HT-29 (cell line): ENCODE measurements at places on chromosomes 1 and 21. TPM values are rescaled to one million over a fixed set of nuclear protein-coding genes. Genes with fewer than 3 reads are reported as not detected.

Gene HCN3
- total RNA-seq: 4.3 and 6.4 TPM in 2 replicates

Gene NUAK2
- 2.4 and 3.9 TPM in 2 replicates for total RNA-seq

Gene PGBD5
- total RNA-seq: not detected in 2 replicates

Gene ANXA9
- total RNA-seq: 49.4 and 50.4 TPM in 2 replicates

Gene FCRL1
- total RNA-seq: 0.28 TPM in 1 of 2 replicates, not detected in the other

Gene MAP7D1
- total RNA-seq: 76.6 and 81.5 TPM in 2 replicates

Gene CRTC2
- 15.5 and 16.5 TPM in 2 replicates for total RNA-seq

Gene MASP2
- total RNA-seq: 0.18 TPM in 1 of 2 replicates, not detected in the other

Gene TMEM54
- 789 and 818 TPM in 2 replicates for total RNA-seq

Gene TXLNA
- total RNA-seq: 48.6 and 54.8 TPM in 2 replicates

Gene DPT
- not detected in 2 replicates for total RNA-seq

Gene UTS2
- total RNA-seq: not detected in 2 replicates

Gene PDZK1
- total RNA-seq: 7.9 and 8.2 TPM in 2 replicates

Gene AGBL4
- not detected in 2 replicates for total RNA-seq

Gene FCRL5
- total RNA-seq: not detected in 2 replicates

Gene KRTAP12-1
- total RNA-seq: not detected in 2 replicates

Gene RBM11
- not detected in 2 replicates for total RNA-seq

Gene MACF1
- total RNA-seq: 77.4 and 79.5 TPM in 2 replicates

Gene MPL
- 0.79 TPM in 1 of 2 replicates, not detected in the other for total RNA-seq

Gene AMIGO1
- total RNA-seq: 1.1 and 1.2 TPM in 2 replicates

Gene MARK1
- total RNA-seq: not detected in 2 replicates

Gene IFNLR1
- total RNA-seq: 3.3 and 3.5 TPM in 2 replicates

Gene CR1L
- total RNA-seq: not detected in 2 replicates

Gene SAMSN1
- 0.08 TPM in 1 of 2 replicates, not detected in the other for total RNA-seq

Gene PAQR6
- total RNA-seq: 6.5 and 7.0 TPM in 2 replicates

Gene OR10Z1
- total RNA-seq: not detected in 2 replicates

Gene CMPK1
- 51.4 and 57.7 TPM in 2 replicates for total RNA-seq

Gene SPRR1A
- not detected in 2 replicates for total RNA-seq

Gene NBPF4
- not detected in 2 replicates for total RNA-seq

Gene AADACL4
- not detected in 2 replicates for total RNA-seq

Gene LCE3D
- total RNA-seq: not detected in 2 replicates

Gene ZBED6
- total RNA-seq: 7.6 and 8.3 TPM in 2 replicates

Gene WNT4
- 0.39 and 0.53 TPM in 2 replicates for total RNA-seq

Gene TRIM58
- not detected in 2 replicates for total RNA-seq

Gene IVL
- 2.0 and 2.2 TPM in 2 replicates for total RNA-seq

Gene FNDC5
- total RNA-seq: not detected in 2 replicates

Gene TMCO1
- total RNA-seq: 37.2 and 37.4 TPM in 2 replicates

Gene AMPD1
- not detected in 2 replicates for total RNA-seq

Gene SPRR3
- total RNA-seq: 0.10 and 0.20 TPM in 2 replicates

Gene KCNJ6
- total RNA-seq: not detected in 2 replicates

Gene OR6N1
- total RNA-seq: not detected in 2 replicates

Gene PGLYRP3
- not detected in 2 replicates for total RNA-seq

Gene ATP13A2
- 82.3 and 114 TPM in 2 replicates for total RNA-seq

Gene FABP3
- not detected in 2 replicates for total RNA-seq

Gene SSBP3
- 15.5 and 18.2 TPM in 2 replicates for total RNA-seq

Gene CDC7
- 6.0 and 6.6 TPM in 2 replicates for total RNA-seq

Gene CYP4A11
- not detected in 2 replicates for total RNA-seq

Gene LCE6A
- not detected in 2 replicates for total RNA-seq
